KG1 (cell line): ENCODE measurements at places on chromosomes 16 and 17.

DNA sequence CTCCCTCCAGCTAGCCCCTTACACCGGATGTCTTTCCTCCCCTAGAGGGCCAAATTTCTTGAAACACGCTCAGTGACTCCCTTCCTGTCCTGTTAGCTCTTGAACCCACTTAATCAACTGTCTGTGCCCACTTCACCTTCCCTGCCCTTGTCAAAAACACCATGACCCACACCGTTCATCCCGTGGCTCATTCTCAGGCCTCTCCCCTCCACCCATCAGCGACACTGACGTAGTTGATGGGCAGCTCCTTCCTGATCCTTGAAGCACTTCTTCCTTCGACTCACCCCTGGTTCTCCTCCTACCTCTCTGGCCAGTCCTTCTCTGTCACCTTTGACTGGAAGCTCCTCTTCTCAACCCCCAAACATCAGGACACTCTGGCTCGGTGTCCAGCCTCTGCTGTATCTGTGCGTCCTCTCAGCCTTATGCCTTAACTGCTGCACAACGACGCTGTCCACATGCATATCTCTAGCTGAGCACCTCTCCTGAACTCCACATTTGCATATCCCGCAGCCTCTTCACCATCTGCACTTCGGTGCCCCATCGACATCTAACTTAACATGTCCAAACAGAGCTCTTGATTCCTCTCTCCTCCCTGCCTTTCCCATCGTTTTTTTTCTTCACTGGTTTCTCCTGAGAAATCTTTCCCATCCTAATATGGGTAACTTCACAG, 39.3 kb upstream of the CCDC182 start:
- DNase-seq, result no peak

DNA sequence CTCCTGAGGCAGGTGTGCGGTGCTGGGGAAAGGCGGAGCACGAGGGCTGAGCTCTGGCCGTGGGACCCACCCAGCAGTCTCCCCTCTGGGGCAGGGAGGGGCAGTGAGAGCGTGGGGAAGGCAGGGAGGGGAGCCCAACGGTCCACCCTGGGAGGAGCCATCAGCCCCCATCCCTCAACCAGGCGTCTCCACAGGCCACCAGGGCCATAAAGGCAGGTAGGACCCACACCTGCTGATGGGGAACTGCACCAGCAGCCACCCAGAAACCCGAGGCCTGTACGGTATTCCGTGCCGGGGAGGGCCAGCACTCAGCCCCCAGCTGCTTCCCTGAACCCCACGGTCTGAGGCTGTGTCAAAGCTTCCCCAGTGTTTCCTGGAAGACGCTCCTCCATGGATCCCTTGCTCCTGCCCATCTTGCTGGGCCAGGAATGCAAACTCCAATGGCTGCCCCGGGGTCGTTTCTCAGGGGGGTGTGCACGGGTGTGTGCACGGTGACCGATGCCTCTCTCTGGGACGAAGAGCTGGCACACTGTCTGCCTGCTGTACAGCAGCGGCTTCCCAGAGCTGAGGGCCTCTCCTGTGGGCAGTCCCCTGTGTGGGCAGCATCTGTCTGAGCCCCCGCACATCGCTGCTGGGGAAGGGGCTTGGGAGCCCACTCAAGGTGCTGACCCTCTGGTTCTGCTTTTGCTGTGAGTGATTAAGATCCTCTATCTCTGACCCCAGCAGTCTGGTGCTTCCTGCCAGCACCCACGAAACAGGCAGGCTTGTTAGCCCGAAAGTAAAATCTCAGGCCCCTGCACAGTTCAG, 17.2 kb upstream of the METRNL start:
- DNase-seq, result peak; percentile 51

DNA sequence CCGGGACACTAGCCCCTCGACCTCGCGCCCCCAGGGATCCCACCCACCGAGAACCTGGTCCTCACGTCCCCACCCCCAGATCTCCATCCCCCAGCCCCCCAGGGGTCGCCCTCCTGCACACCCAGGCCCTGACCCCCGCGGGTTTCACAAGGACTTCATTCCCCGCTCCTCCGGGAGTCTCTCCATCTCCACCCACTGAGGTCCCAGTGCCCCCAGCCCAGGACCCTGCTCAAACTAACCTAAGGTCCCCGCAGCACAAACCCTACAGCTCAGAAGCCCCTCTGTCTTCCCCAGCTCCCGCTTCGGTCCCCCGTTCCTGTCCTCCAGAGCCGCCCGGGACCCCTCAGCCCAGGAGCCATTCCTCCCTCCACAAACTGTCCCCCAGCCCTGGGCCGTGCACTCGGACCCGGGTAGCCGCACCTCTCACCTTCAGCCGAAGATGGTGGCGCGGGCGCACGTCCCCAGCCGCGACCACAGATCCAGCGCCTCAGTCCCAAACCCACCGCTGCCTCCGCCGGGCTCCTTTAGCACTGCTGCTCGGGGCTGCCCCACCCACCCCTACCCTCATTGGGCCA, at the start of gene MYH10:
TSS of gene MYH10 (minus strand) at position 499 of the 575 bp plus-strand sequence. CDS start 7,479 bp downstream, outside the sequence.
- DNase-seq, result no peak

GRCh38 chr17:50051082-50051576, 4.8 kb upstream of the ITGA3 start:
- no peak for DNase-seq

GRCh38 chr16:8063159-8063558, 527.2 kb downstream of the TMEM114 start:
- DNase-seq, result no peak

DNA sequence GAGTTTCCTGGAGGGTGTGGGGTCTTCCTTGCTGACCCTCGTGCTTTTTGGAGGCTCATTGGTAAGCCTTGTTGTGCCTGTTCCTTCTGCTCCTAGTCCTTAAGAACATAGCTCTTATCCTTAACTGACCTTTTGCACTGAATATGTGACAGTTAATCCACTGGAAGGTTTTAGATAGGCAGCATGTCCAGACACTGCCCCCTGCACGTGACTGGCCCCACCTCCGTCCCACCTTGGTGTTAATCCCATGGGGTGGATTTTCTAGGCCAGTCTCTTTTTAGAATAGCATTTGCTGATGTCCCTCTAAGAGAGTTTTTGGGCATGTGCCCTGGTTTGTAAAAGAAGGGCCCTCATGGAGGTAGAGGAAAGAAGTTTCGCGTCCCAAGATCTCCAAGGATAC, 58.3 kb downstream of the RBFOX1 start:
- no peak for DNase-seq

GRCh38 chr16:81040842-81041241, 5.2 kb downstream of the ATMIN start:
- no peak for DNase-seq

GRCh38 chr17:55577687-55578086, 66.4 kb upstream of the SMIM36 start:
- no peak for DNase-seq

GRCh38 chr16:12185563-12185962, 209.0 kb downstream of the SNX29 start:
- DNase-seq, result no peak

- no peak for DNase-seq
These were observed 635 bp upstream of the SP2 start for GRCh38 chr17:47895347-47895855.

- no peak for DNase-seq
These were observed 149.8 kb upstream of the IRX3 start for GRCh38 chr16:54436346-54436745.

DNA sequence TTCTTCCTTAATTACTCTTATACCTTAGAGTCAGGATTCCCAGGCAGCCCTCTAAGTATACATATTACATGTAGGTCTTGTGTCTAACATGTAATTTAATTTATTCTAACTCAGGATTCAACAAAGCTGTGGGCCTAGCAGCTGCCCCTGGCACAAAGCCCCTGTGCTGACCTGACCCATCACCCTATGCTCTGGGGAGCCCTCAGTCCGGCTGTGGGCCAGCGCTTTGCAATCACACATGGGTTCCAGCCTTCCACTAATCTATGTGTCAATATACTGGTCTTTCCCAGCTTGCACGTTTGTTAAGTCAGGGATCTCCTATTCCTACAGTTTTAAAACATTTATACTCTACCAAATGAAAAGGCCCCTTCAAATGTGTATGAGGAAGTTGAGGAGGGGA, 62.7 kb upstream of the SREBF1 start:
- DNase-seq, result no peak
